Astrocyte of the cerebellum (primary cell): ENCODE measurements at places on chromosomes 11 and 22.

- DNase-seq = no peak
These were observed 39.8 kb upstream of the TLCD5 start for GRCh38 chr11:120285256-120285655.

DNA sequence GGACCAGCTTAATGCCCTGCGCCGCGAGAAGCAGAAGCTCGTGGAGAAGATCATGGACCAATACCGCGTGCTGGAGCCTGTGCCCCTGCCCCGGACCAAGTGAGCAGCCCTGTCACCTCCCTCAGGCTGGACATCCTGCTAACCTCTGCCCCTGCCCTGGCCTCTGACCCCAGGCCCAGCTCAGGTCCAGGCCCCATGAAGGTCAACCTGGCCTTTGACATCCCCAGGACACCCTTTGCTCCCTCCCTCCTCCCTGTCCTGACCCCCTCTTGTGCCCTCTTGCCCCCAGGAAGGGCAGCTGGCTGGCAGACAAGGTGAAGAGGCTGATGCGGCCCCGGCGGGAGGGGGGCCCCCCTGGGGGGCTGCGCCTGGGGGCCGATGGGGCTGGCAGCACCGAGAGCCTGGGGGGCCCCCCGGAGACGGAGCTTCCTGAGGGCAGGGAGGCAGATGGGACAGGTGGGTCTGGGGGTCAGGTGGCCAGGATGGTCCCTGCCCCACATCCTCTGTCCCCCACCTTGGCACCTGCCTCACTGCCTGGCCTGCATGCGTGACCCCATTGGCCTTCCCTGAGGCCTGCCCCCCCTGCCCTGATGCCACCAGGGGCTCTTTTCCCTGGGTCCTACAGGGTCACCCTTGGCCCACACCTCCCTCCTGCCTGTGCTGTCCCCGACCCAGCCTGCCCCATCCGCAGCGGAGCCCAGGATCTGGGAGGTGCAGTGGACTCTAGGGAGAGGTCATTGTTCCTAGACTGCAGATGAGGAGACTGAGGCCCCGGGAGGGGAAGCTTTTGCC, 5.1 kb upstream of the RPS6KA4 start:
- DNase-seq = no peak

GRCh38 chr22:40426594-40427333, 56.4 kb downstream of the SGSM3 start:
- peak; percentile 13 for DNase-seq

DNA sequence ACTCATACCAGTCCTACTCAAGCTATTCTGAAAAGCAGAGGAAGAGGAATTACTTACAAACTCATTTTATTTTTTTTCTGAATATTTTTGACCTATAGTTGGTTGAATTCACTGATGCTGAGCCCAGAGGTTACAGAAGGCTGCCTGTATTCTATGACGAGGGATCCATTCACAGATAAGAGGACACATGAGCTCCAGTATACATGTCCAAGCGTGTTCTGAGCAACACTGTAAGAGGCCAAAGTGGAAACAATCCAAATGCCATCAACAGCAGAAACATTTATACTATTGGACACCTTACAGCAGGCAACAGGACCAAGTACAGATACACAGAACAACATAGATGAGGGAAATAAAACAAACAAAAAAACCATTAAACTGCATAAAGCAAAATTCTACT, 10.3 kb downstream of the KDM4E start:
- no peak for DNase-seq

- peak; percentile 33 for DNase-seq
These were observed 737 bp downstream of the BCL2L13 start for GRCh38 chr22:17639247-17639741.
